ENCODE measurements at places on chromosomes 11 and 22.

GRCh38 chr11:23947883-23948282 lies 549.0 kb upstream of the LUZP2 start:
- no peak for DNase-seq

- no peak for DNase-seq
Observed at GRCh38 chr22:25067851-25068421, 115.4 kb downstream of the KIAA1671 start.

DNA sequence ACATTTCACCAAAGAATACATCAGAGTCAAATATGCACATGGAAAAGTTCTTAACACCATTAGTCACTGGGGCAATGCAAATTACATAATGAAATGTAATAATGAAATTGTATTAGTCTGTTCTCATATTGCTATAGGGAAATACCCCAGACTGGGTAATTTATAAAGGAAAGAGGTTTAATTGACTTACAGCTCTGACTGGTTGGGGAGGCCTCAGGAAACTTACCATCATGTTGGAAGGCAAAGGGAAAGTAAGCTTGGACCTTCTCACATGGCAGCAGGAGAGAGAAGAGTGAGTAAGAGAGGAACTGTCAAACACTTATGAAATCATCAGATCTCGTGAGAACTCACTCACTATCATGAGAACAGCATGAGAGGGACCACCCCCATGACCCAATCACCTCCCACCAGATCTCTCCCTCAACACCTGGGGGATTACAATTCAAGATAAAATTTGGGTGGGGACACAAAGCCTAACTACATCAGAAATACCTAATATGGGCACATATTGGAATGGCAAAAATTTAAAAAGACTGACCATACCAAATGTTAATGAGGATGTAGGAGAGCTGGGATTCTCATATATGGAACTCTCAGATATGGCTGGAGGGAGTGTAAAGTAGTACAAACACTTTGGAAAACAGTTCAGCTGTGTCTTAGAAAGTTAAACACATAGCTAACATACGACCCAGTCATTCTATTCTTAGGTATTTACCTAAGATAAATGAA lies 65.1 kb upstream of the CD44 start:
- no peak for DNase-seq

GRCh38 chr11:34209809-34210208 lies 104.4 kb downstream of the NAT10 start:
- no peak for DNase-seq

GRCh38 chr11:73532310-73532709 lies 65.6 kb downstream of the FAM168A start:
- no peak for DNase-seq

DNA sequence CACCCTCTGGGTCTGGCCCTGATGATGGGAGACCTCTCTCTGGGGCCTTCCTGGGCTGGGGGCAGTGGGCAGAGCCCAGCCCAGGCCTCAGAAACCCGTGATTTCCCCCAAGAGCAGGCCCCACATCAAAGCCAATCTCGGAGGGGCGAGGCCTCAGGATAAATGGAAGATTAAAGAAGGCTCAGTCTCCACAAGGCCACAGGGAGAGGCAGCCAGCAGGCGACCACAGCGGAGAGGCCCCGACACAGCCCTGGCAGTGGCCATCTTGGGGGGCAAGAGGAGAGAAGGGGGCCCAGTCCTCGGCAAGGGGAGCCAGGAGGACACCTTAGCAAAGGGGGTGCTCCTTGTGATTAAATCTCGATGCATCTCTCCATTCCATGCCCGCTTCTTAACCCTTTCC lies 12.5 kb upstream of the CREB3L1 start:
- no peak for DNase-seq

DNA sequence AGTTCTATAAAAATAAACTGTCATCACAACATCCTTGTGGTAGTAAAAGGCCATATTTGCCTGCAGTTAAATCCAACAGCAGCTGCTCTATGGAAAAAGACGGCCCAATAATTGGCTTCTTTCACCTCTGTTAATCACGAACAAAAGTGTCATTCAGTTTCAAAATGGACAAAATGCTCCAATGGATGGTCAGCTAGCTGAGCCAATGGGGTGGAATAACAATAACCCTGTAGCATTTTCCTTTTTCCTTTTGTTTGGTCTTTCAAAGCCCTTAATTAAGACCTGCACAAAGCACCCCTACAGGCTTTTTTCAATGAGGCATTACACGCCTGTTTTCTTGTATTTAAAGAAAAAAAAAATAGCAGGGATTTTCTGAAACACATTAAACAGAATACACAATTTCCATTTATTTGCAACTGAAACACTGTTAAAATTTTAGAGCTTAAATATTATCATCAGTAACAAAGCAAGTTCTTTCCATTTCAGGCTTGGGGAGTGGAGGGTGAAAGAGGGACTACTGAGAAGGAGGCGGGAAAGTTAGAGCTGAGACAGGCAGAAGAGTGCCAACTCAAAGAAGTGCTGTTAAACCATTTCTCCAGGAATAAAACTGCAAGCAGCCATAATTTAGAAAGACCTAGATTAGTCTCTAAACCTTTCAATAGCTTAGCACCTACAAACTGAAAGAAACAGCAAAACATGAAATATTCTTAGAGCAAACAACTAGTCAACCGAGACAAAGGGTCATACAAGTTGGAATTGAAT lies 28.7 kb downstream of the LGR4 start:
- no peak for DNase-seq

DNA sequence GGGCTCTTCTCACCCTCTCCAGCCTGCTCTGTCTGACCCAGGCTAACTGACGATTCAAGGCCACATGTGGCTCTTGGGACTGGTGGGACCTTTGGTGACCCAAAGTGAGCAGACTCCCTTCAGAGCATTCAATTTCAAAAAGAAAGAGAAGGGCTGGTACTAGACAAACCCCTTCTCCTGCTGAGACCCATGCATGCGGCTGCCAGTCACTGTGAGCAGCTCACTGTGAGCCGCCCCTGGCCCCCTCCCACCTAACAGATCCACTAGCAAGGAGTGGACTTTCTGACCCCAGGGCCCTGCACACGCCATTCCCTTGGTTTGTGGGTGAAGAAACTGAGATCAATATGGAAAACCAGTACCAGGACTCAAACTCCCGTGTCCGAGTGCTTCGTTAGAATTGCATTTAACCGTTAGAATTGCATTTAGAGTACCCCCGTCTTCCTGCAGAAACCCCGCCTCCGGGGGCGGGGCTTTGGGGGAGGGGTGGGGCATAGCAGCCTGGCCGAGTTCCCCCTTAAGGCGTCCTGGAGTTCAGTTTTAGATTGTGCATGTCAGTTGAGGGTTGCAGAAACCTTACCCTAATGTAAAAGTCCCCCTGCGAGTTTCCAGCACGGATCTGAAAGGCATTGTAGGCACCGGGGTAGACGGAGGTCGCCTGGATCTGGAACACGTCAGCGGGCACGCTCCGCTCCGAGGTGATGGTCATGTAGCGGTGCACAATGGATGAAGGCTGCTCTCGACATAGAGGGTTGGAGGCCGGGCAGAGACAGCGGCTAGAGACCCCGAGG lies 5.1 kb downstream of the EFEMP2 start:
- no peak for DNase-seq

- no peak for DNase-seq
Observed at GRCh38 chr11:540583-541432, 3.5 kb downstream of the LRRC56 start.

- DNase-seq = no peak
Observed at GRCh38 chr11:36945384-36945783, 347.3 kb upstream of the RAG2 start.

DNA sequence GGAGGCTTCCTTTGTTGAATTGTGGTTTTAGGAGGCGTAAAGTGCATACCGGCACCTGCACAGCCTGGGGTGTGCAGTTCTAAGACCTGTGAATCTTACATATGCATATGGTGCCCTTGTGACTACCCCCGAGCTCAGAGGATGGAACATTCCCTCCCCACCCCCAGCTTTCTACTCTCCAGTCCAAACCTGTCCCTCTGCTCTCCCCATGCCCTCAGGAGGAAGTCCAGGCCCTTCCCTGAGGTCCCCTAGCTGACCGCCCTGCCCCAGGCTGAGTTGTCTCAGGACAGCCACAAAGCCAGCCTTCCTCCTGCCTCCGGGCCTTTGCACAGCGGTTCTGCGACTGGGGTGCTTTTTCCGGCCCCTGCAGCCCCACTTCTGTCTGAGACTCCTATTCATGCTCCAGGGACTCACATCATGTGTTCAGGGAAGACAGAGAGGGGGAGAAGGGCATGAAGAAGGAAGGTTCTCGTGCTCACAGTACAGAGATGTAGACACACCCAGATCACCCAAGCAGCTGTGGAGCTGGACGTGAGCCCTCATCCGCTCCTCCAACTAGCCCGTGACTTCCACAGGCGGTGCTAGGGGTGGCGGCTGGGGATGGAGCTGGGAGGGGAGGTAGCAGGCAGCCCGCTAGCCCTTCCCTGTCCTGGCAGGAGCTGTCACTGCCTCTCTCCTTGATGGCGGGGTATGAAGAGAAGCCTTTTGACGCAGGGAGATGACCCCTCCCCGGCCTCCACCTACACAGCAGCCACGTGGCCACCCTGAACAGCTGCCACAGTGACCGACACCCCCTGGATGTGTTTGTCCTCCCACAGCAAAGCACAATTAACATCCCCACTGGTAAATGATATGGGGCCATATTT lies 50.8 kb downstream of the FLRT1 start:
- no peak for DNase-seq
